ENCODE measurements at places on chromosomes 7 and 10.

- no peak for DNase-seq
Measured at GRCh38 chr10:125812128-125812750, 10.8 kb downstream of the UROS start.

DNA sequence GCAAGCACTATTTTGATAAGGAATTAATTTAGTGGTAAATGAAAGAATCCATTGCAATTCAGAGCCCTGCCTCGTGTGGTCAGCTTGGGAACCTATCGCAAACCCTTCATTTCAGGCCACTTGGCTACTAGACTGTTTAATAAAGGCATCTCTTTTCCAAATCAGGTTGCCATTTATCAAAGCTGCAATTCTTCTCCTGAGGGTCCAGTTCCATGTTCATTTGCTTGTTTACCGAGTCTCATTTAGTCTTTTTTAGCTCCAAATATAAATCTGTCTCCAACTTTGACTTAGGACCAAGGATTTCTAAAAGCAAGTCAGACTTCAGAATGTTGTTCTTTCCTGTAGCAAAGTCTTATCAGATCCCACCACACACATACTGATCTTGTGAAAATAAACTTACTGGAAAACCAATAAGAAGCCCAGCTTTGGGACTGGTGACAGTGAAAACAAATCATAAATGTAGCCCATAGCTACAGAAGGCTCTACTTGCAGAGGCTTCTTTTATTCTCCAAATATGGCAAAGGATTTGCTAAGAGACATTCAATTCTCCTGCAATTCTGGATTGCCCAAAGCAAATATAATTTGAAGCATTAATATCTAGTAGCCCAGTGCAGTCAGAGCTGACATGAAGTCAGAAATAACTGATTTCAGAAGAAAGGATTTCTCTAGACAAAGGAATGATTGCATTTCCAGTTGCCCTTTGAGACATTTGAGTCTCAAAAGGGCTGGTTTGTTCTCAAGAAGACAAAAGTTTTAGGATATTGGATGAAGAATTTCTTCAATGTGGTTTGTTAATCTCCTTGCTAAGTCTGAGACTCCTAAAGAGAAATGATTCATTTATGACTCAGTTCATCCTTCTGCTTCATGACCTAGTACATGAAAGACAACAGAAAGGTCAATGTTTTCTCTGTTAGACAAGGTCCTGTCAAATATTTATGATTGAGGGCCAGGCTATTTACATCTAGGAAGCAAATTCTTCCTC lies 28.0 kb downstream of the PPP1R3C start:
- DNase-seq = no peak

DNA sequence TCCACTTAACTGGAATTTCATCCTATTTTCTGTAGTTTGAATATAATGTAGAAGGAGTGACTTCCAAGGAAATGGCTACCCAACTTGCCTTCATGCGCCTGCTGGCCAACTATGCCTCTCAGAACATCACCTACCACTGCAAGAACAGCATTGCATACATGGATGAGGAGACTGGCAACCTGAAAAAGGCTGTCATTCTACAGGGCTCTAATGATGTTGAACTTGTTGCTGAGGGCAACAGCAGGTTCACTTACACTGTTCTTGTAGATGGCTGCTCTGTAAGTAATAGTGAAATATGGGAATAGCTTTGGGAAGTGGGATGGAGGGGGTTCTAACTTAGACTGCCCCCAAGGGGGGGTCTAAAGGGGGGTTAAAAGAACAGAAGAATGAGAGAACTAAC lies 34.5 kb downstream of the COL1A2 start:
- DNase-seq = no peak

- no peak for DNase-seq
Measured at GRCh38 chr7:85220651-85221050, 33.8 kb upstream of the SEMA3D start.

GRCh38 chr10:85527616-85528317 lies 838.8 kb downstream of the GRID1 start:
- no peak for DNase-seq

GRCh38 chr10:4266416-4267085 lies 481.5 kb upstream of the KLF6 start:
- no peak for DNase-seq

GRCh38 chr10:61834519-61834918 lies 67.0 kb upstream of the ARID5B start:
- peak; percentile 6 for DNase-seq

DNA sequence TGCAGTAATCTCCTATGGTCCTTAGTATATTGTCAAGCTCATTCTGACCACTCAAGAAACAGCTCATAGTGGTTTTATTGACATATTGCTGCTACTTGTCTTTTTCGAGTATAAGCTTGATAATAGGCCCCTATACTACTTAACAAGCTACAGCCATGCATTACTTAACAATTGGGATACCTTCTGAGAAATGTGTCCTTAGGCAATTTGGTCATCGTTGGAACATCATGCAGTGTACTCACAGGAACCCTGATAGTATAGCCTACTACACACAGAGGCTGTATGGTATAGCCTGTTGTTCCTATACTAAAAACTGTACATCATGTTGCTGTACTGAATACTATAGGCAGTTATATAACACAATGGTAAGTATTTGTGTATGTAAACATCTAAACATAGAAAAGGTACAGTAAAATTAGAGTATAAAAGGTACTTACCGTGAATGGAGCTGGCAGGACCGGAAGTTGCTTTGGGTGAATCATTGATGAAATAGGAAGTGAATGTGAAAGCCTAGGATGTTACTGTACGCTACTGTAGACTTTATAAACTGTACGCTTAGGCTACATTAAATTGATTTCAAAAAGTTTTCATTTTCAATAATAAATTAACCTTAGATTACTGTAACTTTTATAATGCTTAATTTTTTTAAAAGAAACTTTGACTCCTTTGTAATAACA lies 160.9 kb downstream of the LRRC4 start:
- no peak for DNase-seq

- peak; percentile 41 for DNase-seq
Measured at GRCh38 chr7:48299580-48300169, 128.4 kb downstream of the ABCA13 start.

DNA sequence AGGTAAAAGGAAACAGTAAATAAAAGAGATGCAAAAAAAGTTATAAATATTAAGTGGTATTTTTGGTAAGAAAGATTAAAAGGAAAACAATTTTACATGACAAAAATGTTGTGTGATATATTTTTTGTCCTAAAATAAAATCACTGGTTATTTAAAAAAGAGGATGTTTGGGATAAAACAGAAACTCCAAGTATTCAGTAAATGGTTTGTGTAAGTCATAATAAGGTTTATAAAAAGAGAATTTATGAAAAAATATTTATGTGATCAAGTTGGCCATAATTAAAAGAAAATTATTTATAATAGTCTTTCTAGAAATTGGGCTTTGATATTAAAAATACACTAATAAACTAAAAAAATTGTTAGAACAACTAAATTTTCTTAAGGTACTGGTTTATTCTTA lies 38.2 kb upstream of the FIGNL1 start:
- no peak for DNase-seq

- DNase-seq = no peak
Measured at GRCh38 chr7:87564296-87564963, 36.3 kb downstream of the ABCB1 start.

DNA sequence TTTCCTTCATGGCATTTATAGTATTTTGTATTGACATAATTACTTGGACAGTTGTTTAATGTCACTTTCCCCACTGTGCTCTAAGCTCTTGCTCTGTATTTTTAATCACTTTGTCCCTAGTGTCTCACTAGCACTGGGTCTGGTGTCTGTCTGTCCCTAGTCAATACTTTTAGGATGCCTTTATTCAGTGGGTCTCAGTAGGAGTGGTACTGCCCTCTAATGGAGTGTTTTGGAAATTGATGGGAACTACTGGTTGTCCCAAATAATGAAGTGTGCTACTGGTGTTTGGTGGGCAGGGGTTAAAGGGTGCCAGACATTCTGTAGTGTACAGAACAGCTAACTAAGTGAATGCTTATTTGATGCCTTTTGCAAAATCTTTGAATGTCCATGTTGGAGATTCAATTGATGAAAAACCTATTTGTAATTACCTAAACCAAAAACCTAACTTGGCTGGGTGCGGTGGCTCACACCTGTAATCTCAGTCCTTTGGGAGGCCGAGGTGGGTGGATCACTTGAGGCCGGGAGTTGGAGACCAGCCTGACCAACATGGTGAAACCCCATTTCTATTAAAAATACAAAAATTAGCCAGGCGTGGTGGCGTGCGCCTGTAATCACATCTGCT lies 33.3 kb downstream of the CDK14 start:
- no peak for DNase-seq

GRCh38 chr10:93445097-93445960 lies 36.8 kb downstream of the MYOF start:
- no peak for DNase-seq

DNA sequence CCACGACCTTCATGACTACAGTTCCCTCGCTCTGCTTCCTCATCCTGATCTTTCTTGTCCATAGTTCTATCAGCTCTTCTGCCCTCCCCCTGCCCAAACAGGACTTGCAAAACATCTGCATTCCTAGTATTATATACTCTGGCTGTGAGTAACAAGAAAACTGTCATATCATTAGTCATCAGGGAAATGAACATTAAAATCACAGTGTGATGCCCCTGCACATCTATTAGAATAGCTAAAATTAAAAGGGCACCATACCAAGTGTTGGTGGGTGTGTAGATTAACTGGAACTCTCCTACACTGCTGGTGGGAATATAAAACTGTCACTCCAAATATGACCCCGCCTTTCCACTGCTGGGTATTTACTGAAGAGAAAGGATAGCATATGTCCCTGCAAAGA lies 141.8 kb downstream of the C7orf25 start:
- no peak for DNase-seq

GRCh38 chr10:103472005-103472404 lies 7.0 kb downstream of the CALHM3 start:
- DNase-seq = no peak

GRCh38 chr10:133072720-133073390 lies 14.9 kb upstream of the ADGRA1 start:
- DNase-seq = no peak

DNA sequence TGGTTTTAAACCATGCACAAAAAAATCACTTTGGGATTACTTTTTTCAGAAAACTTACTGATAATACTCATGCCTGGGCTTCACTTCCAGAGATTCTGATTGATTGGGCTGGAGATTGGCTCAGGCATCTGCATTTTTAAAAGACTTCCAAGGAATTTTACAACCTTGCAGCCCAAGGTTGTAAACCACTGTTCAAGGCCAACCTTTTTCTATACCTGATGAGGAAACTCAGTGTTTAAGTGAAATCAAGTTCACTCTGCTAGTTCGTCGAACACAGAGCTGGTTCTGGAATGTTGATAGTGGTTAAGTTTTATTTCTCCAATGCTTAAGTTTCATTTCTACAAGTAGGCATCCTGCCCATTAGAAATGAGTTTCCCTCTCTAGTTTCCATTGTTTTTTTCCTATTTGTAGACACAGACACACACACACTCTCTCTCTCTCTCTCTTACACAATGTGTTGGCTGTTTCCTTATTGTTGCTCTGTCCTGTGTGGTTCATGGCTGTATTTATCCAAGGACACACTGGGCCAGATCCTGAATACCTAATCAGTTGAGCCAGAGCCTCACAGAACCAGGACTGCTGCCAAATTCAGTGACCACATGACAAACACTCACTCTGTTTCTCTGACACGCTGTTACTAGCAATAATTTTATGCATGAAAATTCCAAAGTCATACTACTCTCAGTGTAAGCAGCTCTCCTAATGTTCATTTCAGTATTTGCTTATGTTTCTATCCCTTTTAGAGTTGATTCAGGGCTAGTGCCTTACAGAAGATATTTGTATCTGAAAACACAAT lies 3.7 kb upstream of the IFIT1B start:
- no peak for DNase-seq

DNA sequence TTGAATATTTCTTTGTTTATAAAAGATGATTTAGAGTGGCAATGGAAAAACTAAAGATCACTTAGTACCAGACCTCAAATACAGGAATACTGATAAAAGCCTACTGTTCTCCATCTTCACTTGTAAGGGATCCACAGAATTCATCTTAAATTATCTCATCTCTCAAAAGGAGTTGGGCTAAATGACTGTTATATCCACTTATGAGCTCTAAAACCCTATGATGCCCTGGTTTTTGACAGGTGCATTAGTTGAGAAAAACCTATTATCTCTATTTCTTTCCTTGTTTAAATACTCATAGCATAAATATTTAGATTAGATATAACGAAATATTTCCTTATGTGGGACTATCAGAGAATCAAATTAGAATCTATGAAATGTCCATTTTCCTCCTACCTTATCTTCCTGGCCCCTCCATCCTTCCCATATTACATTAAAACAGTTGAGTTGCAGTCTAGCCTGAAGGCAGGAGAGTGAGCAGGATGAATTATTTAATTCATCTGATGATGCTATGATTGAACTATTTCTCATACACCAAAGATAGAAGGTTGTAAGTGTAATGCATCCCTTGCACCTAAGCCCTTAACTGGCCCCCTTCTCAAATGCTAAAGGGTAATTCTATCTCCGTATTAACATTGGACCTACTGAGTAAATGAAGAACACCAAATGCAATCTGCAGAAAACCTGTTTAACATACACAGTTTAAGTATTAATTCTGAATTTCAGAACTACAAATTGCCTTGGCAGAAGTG lies 29.7 kb downstream of the PPP3CB start:
- no peak for DNase-seq

- DNase-seq = no peak
Measured at GRCh38 chr7:43735802-43736603, 6.7 kb upstream of the COA1 start.

DNA sequence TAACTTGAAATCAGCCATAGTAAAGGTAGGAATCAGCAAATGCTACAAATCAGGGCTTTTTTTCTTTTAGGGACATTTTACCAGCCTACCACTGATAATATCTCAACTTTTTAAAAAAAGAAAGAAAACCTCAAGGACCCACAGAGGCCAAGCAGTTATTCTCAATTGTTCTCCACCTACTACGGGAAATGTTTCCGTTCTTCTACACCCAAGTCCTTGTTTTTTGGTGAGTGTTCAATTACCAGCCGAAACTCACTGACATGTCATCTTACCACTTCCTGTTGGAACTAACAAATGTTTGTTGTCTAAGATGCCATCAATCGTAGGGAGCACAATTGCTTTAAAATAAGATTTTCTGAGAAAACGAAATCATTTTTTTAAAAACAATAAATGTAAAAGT lies 50.2 kb upstream of the CDK1 start:
- DNase-seq = peak; percentile 88

DNA sequence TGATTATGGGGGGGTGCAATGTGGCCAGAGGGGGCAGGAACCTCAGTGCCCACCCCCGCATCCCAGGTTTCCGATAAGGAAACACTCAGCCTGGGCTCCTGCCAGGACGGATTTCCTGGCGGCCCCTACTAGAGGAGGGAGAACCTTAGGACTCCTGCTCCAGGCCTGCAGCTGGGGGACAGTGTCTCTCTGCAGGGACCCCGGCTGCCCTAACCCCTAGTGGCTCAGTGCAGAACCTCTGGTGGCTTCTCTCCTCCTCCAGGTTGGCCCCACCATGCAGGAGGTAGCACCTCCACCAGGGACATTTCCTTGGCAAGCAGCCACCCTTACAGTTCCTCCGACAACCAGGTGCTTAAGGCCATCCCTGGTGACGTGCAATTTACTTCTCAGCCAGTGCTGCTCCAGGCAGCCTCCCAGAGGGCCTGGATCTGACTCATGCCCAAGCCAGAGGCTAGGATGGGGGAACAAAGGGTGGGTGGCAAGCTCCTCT lies 31.9 kb downstream of the SH2B2 start:
- DNase-seq = no peak

All from T-helper 1 cell (primary cell).